ENCODE measurements at places on chromosomes 16 and 17.

GRCh38 chr17:44970136-44970741 is 2.1 kb upstream of the C1QL1 start:
- DNase-seq: no peak

- DNase-seq: no peak
Observed at GRCh38 chr17:77425791-77426641, 285.2 kb downstream of the SEC14L1 start.

- DNase-seq: no peak
Observed at GRCh38 chr17:46121841-46122485, 71.3 kb downstream of the KANSL1 start.

DNA sequence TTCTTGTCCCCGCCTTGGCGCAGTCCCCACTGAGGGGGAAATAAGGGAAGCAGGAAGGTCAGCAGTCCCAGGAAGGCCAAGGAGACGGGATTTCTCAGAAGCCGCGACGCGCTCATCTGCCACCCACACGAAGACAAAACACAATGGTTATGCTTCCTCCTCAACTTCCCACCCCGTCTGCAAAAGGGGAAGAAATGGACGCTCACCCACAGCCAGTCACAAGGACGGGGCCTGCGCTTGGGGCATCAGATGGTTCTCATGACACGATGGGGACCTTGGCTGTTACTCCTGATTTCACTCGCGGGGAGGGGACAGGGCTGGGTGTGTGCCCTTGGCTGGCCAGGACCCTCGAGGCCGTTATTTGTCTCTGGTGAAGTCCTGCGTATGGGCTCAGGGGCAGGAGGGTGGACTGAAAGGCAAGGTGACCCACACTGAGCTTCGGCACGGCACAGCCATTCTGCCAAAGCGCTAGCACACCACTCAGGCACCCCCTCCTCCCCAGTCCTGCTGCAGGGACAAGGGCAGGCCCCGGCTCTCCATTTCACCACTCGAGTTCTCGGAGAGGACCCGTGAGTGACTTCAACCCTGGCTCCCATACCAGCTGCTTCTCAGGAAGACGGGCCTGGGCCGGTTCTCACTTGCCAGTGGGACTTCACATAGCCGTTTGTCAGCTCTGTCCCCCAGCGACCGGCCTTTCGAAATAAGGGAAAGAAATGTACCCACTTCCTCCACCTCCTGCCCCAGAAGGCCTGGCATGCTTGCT is 84.5 kb downstream of the ABR start:
- DNase-seq: no peak

- DNase-seq: no peak
Observed at GRCh38 chr17:51647826-51648225, 387.5 kb downstream of the UTP18 start.

- DNase-seq: peak; percentile 56
Observed at GRCh38 chr17:32998111-32998886, 6.7 kb downstream of the SPACA3 start.

DNA sequence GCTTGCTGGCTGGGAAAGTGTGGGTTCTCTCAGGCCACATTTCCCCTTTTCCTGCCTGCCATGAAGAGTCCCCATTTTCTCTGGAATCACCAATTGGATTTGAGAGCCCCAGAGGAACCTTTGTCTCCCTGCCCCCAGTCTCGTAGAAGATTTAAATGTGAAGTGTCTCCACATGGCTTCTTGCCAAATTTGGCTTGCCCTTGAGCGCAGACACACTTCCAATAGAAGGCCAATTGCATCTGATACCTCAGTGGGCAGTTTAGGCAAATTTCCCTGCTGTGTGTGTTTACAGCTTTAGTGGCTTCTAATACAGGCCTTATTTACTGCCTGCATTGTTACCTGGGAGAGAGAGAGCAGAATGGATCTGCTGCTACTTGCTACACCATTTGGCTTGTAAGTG is 29.7 kb downstream of the CDK5R1 start:
- DNase-seq: no peak

- DNase-seq: peak; percentile 80
Observed at GRCh38 chr16:3099732-3100499, 822 bp upstream of the ZSCAN10 start.

- DNase-seq: no peak
Observed at GRCh38 chr17:12627177-12627629, 38.5 kb upstream of the MYOCD start.

DNA sequence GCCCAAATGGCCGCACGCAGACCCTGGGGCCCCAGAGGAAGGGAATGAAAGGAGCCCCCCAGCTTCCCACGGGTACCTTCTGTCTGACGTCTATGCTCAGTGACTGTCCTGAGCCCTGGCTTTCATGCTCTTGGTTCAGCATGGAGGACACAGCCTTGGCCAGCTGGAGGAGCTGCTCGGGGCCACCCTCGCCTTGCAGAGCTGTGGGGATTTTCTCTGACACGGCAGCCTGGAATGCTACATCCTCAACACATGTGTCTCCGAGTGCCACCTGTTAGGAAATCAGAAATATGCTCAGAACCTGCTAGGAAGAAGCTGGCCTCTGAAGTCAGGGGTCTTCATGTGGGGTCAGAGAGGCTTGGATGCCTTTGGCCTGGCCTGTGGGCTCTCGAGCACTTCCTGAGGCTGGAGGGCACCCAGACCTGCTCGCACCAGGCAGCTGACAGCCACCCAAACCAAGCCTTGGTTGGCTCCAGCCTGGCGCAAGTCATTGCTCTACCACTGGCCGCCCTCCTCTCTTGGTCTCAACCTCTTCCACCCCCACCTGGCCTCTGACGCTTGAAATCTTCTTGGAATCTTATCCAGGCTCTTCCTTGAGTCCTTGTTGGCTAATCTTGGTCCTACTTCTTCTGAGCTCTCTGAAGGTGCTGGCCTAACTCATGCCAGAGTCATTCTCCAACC is 63.7 kb upstream of the BCO1 start:
- no peak for DNase-seq

DNA sequence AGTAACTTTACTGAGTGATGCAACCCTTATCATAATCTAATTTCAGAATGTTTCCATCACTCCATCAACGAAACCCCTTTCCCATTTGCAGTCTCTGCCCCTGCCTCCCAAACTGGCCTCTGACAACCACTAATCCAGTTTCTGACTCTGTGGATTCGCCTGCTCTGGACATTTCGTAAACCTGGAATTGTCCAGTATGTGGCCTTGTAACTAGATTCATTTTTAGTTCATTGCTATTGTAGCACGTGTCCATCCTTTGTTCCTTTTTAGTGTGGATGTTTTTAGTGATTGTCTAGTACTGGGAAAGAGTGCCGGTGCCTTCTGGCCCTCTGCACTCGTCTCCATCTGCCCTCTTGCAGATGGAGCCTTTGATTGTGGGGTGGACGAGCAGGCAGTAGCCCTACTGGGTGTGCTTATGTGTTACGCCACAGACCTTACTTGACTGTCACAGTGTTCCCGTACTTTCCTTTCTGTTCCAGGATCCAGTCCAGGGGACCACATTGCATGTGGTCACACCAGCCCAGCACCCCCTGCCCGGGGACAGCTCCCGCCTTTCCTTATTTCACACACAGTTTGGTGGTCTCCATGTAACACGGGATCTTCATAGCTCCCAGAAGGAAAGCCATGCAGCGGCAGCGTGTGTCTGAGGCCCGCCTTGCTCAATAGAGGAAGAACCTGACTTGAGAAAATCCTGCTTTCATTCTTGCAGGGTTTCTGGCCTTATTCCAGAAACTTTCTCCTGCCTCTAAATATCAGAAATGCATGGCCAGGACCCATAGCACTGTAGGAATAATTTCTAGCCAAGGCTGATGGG is 8.8 kb downstream of the KIAA0513 start:
- no peak for DNase-seq

- no peak for DNase-seq
Observed at GRCh38 chr16:81796583-81797346, 17.7 kb downstream of the PLCG2 start.

DNA sequence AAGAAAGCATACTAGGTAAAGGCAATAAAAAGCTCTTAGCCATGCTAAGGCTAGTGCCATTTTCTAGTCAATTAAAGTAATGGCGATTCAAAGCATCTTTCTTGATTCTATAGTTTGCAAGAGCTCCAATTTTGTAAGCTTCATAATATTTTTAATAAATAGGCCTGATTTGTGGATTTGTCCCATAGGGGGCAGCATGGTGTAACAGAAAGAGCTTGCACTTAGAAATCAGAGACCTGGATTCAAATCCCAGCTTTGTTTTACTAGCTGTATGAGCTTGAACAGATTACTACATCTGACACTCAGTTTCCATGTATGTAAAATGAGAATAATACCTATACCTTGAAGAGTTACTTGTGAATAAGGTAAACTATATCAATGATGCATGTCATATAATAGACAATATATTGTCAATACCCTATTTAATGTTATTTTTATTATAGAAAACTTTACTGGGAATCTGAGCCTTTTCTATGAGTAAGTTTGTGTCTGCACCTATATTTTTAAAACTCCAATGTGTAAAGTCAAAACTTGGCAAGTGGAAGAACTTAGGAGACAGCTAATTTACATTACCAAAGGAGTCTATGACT is 93.6 kb upstream of the NOG start:
- no peak for DNase-seq

DNA sequence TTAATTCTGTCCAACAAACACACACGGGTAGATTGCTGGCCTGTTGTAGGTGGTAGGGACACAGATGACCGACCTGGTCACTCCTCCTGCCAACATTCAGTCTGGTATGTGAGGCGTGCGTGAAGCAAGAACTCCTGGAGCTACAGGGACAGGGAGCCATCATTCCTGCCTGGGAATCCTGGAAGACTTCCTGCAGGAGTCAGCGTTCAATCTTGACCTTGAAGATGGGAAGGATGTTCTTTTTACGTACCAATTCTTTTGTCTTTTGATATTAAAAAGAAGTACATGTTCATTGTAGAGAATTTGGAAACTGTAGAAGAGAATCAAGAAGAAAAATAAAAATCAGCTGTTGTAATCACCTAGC is 3.5 kb upstream of the ADGRG3 start:
- DNase-seq: no peak

DNA sequence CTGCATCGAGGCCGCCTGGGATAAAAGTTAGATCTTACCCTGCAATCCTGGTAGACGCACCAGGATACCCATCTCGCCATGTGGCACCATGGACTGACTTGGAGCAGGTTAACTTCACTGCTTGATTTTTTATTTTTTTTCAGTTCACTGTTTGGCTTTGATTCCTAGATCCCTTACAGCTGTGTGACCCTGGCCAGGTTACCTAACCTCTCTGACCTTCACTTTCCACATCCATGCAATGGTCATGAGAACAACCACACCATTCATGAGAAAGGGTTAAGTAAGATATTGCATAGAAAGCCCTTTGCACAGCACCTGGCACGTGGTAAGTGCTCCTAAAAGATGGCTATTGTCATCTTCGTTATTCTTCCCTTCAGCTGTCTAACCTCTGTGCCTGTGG is 230.5 kb downstream of the SOX9 start:
- DNase-seq: no peak

Measured in activated CD4-positive, alpha-beta T cell treated with anti-CD3 and anti-CD28 coated beads, Interleukin-2, amount 50 U/mL, for 24 hours (primary cell).